ENCODE measurements at places on chromosomes 6 and 20.

DNA sequence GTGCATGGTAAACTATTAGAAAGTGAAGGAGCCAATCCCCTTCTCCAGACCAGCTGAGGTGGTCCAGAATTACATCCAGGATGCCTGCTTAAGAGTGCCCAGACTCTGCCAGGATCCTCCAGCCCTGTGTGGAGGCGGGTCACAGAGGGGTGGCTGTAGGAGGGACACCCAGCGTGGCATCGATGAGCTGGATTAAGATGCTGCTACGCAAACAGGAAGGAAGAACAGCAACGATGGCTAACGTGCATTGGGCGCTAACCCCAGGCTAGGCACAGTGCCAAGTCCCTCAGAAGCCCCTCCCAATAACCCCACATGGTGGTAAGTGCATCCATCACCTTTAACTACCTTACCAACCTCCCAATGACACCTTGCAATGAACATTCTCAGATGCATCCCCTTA lies 63.9 kb upstream of the MRPS10 start:
- no peak for DNase-seq

GRCh38 chr6:114343782-114344144 lies 940 bp upstream of the HS3ST5 start:
- DNase-seq: no peak

- DNase-seq: no peak
Observed at GRCh38 chr20:10511170-10511508, 76.0 kb downstream of the SLX4IP start.

- DNase-seq: peak; percentile 97
Observed at GRCh38 chr20:36848078-36848660, 27.8 kb upstream of the TLDC2 start.

DNA sequence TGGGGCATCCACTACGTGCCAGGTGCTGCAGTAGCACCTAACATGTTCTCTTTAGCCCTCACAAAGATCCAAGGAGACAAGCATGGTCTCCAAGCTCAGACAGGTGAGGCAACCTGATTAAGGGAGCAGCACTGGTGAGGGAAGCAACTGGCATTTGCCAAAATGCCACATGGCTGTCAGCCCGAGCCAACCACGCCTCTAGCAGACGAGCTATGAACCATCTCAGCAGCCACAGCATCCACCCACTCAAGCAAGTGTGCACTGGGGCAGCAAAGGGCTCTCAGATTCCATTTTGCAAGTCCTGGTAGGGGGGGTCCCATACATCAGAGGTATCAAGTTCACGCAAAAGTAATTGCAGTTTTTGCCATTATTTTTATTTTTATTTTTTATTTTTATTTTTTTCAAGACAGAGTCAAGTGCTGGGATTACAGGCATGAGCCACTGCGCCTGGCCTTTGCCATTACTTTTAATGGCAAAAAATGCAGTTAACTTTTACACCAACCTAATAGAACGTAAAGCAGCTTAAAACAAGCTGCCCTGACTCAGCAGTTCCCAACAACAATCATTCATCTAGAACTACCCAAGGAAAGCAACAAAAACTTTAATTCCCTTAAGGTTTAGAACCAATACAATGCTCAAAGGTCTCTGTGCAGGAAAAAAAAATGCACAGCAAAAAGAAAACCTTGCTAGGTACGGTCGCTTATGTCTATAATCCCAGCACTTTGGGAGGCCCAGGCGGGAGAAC lies 36.3 kb upstream of the SPDEF start:
- DNase-seq: no peak

DNA sequence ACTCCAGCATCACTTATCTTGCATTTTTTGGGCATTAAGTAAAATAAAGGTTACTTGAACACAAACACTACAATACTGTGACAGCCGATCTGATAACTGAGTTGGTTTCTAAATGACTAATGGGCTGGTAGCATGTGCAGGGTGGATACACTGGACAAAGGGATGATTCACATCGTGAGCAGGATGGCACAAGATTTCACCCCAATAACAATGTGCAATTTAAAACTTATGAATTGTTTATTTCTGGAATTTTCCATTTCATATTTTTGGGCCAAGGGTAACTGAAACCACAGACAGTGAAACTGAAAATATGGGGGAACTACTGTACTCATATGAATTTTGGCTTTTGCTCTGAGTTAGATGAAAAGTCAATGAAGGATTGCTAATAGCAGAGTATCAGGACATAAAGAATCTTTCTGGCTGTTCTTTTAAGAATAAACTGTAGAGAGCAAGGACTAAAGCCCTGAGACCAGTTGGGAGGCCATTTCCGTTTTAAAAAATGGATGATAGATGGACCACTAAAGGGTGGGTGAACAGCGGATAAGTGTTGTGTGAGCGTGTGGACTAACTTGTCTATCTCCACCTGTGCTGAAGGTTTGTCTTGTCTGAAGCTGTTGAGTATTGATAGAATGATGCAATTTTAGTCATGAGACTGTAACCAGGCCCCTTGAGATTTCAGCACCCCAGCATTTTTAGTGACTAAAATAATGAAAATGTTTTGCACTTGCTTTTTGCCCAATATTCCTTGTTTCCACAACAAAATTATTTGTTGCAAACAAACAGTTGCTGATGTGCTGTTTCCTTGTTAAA lies 8.2 kb downstream of the SPINT3 start:
- DNase-seq: no peak

- no peak for DNase-seq
Observed at GRCh38 chr6:13614126-13614925, 809 bp upstream of the NOL7 start.

DNA sequence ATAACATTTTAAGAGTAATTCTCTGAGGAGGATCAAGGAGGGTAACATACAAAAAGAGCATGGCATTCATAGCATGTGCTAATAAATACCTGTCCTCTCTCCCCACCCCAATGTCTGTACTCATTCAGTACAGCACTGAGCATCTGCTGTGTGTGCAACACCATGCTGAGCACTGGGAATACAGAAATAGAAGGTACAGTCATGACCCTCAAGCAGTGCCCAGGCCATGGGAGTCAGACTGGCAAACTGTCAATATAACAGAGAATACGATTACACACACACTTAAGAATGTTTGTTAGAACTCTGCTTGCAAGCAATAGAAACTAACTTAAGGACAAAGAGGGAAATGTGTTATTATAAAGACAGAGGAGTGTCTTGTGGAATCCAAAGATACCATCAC lies 24.7 kb upstream of the ZFAND3 start:
- DNase-seq: peak; percentile 64

GRCh38 chr6:160871320-160871719 lies 120.2 kb upstream of the MAP3K4 start:
- DNase-seq: no peak

DNA sequence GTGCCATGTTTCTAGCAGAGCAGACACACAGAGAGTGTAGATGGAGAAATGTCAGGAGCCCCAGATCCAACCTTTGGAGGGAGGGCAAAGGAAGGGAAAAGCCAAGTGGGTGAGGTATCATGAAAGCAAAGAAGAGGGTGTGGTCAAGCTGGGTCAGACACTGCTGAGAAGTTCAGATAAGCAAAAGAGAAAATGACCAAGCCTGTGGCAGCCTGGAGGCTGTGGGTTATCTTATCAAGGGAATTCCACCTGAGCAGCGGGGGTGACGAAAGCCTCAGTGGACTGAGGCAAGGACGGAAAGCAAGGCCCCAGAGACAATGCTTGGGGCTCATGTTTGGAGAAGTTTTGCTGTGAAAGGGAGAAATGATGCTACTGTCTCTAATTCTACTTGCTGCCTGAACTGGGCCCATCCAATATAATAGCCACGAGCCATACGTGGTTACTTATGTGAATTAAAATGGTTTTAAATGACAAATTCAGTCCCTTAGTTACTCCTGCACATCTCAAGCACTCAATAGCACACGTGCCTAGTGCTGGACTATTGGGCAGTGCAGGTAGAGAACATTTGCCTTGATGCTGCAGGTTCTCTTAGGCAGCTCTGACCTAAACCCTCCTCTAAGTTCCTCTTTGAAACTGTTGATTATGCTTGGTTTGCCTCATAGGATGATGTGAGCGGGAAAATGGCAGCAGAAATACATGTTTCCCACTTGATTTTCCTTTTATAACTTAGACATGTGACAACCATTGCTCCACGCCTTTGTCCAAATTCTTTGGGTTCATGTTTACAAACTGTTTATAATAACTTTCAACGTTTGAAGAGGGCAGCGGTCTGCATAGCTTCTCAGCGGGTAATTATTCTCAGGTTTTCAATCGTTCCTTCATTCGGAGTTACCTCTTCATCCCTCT lies 63.7 kb downstream of the SLC22A23 start:
- no peak for DNase-seq

DNA sequence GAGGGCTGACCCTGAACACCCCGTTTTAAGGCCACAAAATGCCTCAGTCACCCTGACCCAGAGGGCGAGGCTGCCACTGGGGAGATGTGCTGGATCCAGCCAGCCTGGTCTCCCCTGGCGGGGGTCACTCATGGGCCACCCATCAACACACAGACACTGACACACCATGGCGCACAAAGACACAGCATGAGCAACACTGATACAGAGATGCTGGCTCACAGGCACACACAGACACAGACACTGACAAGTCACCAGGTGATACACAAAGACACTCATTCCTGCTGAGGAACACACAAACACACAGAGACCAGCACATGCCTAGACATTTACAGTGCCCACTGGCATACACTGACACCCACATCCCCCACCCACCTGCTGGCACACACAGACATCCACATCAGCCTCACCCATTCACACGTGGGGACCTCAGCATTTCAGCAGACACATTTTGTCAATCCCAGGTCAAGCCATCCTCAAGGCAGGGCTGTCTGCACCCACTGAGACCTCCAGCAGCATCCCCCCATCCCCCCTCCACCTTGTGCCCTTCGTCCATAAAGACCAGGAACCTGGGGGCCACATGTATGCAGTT lies 63.4 kb downstream of the MDGA1 start:
- DNase-seq: no peak

- no peak for DNase-seq
Observed at GRCh38 chr20:1001116-1001515, 995 bp downstream of the RSPO4 start.

DNA sequence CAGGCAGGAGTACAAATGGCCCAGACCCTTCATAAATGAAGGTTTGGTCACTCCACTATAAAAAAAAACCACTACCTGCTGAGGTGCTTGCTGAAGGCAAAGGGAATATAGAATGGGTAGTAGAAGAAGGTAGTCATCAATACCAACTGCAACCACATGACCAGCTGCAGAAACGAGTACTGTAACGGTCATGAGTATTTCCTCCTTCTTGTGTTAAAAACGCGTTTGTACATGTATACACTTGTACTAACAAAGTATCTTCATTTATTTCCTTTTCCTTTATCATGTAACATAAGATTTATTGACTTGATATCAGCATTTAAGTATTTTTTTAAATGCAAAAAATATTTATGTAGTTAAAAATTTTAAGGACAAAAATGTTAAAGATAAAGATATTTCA lies 238.6 kb downstream of the TFAP2B start:
- no peak for DNase-seq

DNA sequence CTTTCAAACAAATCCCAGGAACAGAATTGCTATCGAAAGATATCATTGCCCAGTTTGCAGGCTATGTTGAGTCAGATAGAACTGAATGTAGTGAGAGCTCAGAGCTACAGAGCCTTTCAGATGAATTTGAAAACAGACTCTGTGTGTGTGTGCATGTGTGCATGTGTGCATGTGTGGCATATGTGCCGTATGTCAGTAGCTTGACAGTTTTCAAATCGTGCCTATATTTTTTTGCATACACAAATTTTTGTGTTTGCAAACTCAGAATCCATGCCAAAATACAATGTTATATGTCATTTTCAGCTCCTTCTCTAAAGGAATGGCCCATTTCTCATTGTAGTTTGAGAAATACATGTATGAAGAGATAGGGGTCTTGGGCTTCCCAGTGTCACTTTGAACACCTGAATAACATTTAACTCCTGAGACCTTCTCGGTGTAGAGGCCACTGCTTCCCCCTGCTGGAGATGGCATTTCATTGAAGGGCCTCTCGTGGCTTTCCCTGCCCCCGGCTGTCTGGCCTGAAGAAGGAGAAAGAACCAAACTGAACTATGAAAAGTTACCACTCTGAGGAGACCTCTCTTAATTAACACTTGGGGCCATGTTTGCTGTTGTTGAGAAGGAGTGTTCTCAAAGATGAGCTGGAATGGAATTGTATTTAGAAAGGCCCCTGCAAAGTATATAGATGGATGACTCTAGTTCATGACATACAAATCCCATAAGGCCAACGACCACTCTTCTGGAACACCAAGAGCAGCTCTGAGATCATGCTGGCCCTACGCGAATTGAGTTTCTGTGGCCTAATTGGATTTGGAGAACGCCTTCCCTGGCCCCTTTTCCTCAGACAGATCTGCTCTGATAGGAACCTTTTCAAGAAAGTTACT lies 58.7 kb downstream of the VAPB start:
- peak; percentile 58 for DNase-seq

- no peak for DNase-seq
Observed at GRCh38 chr6:129059650-129060049, 176.7 kb downstream of the LAMA2 start.

DNA sequence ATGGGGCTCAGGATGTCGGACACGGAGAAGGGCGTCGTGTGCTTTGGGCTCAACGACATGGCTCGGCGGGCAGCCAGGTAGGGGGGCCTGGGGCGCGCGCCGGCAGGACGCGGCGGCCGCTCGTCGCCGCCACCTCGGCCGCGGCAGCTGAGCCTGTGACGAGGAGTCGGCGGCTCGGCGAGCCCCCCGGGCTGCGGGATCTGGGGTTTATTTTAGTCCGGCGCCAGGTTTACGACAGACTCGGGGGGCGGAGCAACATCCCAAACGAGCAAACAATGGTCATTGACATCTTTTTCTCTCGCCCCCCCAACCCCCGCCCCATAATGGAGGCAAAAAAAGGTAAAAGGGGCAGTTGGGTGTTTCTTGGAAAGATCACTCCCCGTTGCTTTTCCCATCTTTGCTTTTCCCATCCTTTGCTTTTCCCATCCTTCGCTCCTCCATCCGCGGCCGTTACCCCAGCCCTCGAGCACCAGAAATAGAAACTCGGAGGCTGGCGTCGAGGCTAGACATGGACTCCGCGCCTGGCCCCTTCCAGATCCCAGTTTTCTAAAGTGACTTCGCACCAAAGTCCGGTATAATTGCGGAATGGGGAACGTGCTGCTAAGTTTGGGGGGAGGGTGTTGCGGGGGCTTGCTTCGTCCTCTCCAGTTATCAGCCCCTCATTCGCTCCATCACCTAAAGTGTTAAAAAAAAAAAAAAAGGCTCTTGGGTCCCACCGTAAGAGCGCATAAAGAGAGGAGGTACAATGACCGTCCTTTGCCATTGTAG lies at the start of gene NKX2-4:
TSS of gene NKX2-4 (minus strand) at position 186 of the 768 bp plus-strand sequence. CDS start at position 59, 127 bp downstream.
- no peak for DNase-seq

- DNase-seq: peak; percentile 17
Observed at GRCh38 chr6:30061858-30062458, 893 bp downstream of the POLR1H start.

GRCh38 chr20:23000232-23000947 lies 34.7 kb upstream of the SSTR4 start:
- DNase-seq: no peak

DNA sequence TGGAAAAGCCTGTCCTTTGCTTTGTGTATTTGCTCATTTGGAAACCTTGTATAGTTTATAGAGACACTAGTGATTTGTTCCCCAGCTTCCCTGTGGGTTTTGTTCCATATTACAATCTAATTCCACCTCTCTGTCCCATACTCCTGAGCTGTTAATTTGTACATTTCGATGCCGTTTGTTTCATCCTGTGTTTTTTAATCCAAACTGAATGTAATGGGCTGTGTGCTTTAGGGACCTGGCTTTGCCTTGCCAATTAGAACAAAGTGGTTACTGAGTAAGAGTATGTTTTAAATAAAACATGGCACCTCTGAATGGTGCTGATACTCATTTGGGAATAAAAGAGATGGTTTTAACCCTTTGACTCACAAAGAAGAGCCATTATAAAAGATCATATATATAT lies 122.3 kb downstream of the ZFAND3 start:
- DNase-seq: no peak
